ENCODE measurements at places on chromosomes 3 and 15.

DNA sequence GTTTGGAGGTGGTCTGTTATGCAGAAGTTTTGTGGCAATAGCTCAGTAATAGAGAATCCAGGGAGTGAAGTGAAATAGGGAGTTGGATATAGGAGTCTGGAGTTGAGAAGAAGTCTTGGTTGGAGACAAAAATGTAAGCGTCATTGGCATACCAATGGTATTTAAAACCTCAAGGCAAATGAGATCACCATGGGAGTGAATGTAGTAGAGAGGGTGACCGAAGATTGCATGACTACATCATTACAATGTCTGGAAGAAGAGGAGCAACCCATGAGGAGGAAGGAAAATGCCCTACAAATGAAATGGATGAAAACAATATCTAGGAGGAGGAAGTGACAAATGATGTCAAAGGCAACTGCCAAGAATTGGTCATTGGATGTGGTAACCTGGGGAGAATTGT is 54.4 kb downstream of the CNTN4 start:
- DNase-seq = no peak

DNA sequence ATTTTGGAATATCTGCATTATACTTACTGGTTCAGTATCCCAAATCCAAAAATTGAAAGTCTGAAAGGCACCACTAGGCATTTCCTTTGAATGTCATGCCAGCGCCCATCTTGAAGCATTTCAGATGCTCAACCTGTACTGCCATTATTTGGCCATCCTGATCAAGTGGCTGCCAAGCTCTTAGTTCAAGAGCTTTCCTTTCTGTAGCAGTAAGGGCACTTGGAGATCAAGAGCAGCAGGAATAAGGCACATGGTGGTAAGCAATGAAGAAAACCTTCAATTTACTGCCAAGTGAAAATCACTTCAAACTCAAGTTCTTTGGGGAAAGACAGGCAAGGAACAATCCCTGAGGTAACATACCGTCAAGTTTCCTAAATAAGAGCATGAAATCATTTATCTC is 10.0 kb downstream of the RHOA start:
- no peak for DNase-seq

- no peak for DNase-seq
These were observed 20.3 kb downstream of the FXR1 start for GRCh38 chr3:180932819-180933218.

DNA sequence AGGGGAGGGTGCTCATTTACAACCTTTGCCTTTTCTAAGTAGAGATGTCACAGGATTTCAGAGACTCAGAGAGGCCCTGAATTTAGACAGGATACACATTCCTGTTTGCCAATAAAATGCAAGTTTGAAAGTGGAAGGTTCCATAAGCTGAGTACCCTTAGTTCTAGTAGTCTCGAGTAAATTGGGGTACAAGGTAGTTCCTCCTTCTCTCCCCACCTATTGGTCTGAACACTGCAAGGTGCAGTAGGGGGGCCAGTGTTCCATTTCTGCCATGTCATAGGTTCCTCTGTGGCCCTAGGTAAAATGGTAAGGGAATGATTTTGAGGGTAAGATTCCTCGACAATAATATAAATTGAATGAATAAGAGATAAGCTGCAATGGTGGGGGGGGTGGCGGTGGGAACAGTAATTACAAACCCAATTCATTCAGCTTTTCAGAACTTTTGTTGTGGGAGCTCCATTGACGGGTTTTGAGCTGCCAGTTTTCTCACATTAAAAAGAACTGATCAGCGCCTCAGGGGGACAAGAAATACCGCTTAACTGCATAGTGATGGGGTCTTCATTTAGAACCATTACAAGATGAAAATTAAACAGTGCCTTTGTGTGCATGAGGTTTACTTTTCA is 5.9 kb downstream of the SOX2 start:
- DNase-seq = no peak

DNA sequence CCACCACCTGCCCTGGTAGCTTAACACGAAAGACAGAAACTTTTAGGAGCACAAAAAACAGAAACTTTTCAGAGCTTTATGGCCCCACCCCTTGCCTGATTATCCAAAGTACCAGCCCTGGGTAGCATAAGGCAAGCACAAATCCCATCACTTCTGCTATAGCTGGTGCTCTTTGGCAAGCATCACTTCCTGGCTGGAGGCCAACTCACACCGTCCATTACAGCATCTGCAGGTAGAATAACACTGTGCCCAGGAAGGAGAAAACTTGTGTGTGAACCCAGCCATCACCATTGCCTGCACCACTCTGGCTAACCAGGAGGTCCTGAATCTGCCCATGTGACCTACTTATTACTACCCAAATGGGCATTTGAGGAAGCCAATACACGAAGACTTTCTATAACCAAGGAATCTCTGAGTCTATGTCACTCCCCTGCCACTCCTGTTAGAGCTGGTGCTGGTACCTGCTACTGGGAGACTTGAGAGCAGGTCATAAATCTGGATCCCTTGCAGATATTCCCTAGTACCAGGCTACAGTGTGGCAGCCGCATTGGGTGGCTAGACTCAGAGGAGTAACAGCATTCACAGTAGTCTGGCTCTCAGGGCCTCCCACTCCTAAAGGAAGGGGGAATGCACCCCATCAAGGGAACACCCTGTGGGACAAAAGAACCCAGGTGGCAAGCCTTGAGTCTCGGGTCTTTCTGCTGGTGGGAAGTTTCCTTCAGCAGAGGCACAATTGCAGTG is 73.3 kb upstream of the AKAP13 start:
- DNase-seq = no peak

DNA sequence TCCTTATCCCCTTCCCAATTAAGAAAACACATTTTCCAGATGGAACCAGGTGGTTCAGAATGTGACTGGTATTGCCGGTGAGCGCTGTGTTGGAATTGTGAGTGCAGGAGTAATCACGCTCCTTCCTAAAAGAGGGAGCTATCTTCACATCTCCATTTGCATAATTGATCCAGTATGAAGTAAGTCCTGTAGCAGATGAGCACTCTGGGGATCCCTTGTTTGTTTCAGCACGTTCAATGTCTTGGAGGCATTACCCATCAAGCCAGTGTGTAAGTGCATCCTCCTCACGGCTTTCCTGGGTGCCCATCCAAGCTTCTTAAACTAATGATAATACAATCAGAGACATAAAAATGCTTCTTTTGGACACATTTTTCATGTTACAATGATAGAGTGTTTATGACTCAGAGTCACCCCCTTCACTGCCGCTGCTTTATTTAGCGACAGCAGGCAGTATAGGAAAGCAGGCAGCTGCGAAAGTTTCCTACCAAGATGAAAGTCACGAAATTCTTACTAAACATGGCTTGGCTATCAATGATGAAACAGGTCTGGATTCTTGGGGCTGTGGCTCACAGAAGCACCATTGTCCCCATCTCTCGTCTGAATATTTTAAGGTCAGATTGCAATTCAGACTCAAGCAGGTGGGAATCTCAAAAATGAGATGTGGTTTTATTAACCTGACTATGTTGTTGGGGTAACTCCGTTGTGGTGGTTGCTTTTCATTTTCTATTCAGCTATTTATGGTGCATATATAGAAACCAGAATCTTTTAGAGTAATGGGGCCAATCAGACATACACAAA is 346.3 kb upstream of the MDFIC2 start:
- no peak for DNase-seq

- DNase-seq = no peak
These were observed 398.1 kb downstream of the GABRB3 start for GRCh38 chr15:26374806-26375205.

- no peak for DNase-seq
These were observed 154.0 kb downstream of the FMN1 start for GRCh38 chr15:33040496-33040895.

DNA sequence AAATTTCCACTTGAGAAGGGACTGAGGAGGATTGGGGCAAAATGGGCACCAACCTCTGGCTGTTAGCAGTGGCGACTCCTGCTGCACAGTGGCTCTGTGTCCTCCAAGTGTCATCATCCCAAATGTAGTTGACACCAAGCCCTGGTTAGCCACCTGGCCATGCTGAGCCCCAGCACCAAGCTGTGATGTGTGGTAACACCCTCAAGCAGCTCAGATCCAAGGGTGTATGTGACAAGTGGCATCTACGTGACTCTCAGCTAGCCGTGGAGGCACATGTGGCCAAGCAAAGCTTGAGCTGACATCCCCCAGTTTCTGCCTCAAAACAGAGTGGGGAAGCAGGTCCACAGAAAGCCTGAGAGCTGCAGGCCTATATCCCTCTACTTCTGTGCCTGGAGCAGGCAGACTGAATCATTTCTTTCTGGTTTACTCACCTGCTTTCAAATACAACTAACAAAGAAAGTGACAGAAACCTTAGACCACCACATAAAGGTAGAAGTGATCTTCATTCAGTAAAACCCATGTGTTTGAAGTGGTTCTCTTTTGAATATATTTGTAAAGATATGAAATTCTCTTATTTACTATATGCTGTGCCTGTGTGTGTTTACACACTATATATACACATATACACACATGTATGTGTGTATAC is 40.0 kb downstream of the FOXP1 start:
- DNase-seq = no peak

DNA sequence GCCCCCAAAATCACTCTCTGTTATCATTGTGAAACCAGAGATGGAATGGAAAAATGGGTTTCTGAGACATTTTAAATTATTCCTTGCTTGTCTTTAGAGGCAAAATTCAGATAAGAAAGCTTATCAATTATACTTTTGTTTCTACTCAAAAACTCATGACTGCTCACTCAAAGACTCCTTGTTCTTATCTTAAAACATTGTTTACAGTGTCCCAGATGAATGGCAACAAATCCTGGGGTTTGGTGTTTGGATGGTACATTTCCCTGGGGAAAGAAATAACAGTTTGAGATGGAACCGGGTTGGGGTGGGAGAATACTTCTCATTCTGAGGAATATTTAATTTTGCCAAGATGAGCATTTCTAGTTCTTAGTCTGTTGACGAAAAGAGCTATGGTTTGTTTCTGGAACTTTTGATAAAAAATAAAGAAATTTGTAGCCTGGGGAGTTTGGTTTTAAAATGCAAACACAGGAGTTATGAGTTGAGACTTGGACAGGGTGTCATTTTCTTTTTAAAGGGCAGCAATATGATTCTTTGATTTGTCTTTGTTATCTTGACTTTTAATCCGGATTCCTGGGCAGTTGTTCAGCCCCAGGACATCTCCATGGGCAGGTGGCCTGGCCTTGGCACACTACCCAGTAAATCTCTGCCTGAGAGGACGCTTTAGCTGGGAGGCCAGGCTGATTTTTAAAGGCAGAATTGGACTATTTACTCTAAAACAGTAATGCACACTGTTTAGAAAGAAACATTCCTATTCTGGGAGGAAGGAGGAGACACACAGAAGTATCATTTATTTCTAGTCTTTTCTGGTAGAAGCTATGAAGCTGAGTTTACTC is 32.4 kb downstream of the BTD start:
- no peak for DNase-seq

DNA sequence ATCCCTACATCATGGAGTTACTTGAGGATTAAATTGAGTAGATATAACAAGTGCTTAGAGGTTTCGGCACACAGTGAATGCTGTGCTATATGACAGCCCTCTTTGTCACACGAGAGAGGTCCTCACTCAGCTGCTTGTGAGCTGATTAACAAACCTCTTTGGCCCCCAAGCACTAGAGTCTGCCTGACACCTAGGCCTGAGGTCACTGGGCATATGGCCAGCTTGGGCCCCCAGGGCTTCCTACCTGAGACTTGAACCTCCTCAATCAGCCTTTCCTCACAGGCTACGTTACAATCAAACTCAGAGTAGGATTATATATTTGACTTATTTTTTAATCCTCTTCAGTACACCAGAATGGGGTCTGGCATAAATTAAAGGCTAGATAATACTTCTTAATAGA is 88.8 kb downstream of the WDR72 start:
- DNase-seq = no peak

DNA sequence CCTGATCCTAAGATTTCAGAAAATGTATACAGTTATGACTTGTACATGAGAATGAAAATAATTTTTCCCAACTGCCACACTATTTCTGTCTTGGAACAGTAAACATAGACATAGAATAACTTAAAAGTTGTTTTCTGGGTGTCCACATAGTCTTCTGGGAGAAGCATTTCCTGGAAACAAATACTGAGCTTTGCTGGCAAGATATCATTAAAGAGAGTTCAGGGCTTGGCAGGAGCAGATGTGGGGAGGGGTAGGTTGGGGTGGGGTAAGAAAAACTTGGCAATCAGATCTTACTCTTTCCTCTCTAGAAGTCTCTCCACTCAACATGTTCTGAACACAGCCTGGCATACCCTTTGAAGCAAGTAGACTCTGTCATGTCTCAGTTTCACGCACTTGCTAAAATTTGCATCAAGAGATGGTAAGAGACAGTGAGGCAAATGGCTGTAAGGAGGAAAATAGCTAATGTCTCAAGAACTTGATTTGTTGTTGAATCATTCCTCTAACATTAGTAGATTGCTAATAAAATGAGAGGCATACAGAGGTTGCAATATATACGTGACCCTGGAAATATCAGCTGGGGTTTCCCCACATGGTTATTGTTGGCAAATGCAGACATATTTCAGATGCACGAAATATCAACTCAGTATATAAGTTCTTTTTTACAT is 27.3 kb upstream of the ABI3BP start:
- DNase-seq = no peak

GRCh38 chr3:51686512-51687215 is 15.6 kb downstream of the TEX264 start:
- no peak for DNase-seq

- DNase-seq = no peak
These were observed 4.5 kb downstream of the LSM3 start for GRCh38 chr3:14183015-14183577.

DNA sequence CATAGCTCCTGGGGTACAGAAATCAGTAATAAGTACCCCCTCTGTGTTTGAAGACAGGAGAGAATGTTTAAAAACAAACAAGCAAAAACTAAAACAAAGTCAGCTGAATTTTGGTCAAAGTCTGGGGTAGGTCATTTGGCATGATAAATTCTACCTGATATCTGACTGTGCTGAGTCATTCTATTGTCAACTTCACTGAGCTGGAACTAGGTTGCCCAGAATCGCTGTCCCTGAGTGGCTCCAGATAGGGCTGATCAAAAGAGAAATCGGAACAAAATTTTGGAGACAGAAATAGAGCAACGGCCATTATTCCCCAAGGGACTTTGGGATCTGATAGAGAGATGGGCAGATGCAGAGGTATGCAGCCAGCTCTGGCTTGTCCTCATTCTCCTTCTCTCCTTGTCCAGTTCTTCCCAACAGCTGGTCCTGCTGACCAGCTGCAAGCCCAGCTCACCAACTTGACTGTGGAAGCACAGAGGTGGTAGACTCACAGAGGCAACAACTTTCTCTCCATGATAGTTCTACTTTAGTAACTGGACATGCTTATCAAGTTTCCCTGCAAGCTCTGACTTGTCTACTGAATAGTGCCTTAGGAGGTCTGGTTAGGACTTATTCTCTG is 57.3 kb upstream of the MYRIP start:
- DNase-seq = no peak

Measured in NCI-H1436 treated with DMSO at 0.1 percent for 48 hours (cell line).